ENCODE measurements at places on chromosomes 4 and X. TPM values are rescaled to one million over a fixed set of nuclear protein-coding genes. Genes with fewer than 3 reads are reported as not detected.

CT55 gene
- not detected for total RNA-seq

CENPE gene
- 4.2 TPM for total RNA-seq

SHROOM2 gene
- total RNA-seq, result 28.8 TPM

YY2 gene
- 0.98 TPM for total RNA-seq

Data from placental epithelial cell (primary cell).